ENCODE measurements at places on chromosomes 3 and 15. TPM values are rescaled to one million over a fixed set of nuclear protein-coding genes. Genes with fewer than 3 reads are reported as not detected.

Gene THOC7
- total RNA-seq: 186 TPM

GRCh38 chr3:157981819-157982218, 124.4 kb downstream of the SHOX2 start:
- no peak for DNase-seq

DNA sequence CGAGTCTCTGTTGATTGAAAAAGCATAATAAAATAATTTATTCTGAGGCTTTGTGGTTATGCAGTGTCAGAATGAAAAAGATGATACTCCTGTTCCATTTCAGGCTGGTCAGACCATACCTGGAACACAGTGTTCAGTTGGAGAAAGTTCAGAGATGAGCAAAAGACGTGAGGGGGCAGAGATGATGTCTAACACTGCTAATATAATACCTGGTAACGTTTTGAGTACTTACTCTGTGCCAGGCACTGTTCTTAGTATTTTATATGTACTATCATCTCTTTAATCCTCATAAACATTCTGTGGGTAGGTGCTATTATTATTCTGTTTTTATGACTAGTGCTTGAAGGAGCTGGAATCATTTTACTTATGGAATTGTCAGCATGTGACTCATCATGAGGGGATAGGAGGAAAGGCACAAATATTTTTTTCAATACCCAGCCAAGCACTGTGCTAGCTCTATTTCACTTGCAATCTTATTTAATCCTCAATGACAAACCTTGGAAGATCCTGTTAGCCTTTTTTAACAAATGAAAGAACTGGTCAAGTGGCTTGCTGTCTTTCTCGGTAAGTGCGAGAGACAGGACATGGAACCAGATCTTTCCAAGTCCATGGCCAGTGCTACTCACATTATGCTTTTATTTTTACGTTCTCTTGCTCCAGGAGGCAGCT, 31.8 kb downstream of the IQGAP1 start:
- DNase-seq: peak; percentile 9

- DNase-seq: no peak
Observed at GRCh38 chr15:70379938-70380883, 282.5 kb upstream of the TLE3 start.

- DNase-seq: peak; percentile 42
Observed at GRCh38 chr15:48962662-48963523, 826 bp downstream of the SHC4 start.

DNA sequence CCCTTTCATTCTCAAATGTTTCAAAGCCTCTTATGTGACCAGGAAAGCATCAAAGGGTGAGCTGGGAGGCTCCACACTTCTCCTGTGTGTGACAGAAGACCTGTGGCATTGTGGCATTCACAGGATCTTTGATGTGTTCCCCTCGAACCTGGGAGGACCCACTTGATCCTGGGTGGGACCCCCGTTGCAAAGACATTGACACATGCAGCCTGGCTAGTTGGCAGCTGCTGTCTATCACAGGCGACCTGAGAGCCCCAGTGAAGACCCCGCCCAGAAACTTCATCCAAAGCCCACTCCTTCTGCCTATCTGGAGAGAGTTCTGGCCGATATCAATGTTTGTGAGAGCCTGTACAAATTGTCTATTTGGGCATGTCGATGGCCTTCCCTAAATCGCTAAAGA, 140.4 kb upstream of the ATP2B2 start:
- DNase-seq: no peak

Gene ACSBG1
- not detected for total RNA-seq

DNA sequence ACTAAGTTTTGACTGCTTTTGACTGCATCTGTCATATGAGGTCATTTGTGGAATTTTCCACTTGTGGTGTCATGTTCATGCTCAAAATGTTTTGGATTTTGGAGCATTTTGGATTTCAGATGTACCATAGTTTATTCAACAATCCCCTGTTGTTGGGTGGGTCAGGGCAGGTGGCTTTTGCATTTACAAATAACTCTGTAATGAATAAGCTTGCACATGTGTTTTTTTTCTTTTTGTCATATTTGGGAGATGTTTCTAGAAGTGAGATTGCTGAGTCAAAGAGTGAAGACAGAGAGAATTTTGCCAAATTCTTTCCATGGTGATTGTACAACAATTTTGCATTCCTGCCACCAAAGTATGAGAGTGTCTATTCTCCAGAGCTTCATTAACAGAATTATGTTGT, 62.4 kb upstream of the ADPGK start:
- DNase-seq: no peak

- DNase-seq: no peak
Observed at GRCh38 chr3:12897381-12898289, 56.3 kb upstream of the RPL32 start.

- DNase-seq: peak; percentile 36
Observed at GRCh38 chr15:101269479-101270223, 7.6 kb downstream of the SELENOS start.

GRCh38 chr3:4225005-4225471, 78.1 kb upstream of the SETMAR start:
- no peak for DNase-seq

DNA sequence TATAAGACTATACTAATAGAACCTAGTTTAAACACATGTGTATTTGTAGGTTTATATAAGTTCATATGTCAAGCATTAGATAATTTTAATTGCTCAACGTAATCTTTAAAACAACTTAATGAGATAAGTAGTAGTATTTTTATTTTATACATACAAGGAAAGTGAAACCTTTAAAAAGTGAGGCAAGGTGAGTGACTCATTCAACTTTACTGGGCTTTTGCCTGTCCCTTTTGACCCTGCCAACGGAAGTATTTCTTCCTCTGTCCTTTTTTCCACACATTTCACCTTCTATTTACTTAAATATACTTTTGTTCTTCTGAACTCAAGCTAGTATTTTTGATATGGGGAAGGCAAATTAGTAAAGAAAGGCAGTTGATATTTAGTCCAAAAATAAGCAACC, 78.5 kb downstream of the KBTBD8 start:
- no peak for DNase-seq

Gene FBXO40
- not detected for total RNA-seq

DNA sequence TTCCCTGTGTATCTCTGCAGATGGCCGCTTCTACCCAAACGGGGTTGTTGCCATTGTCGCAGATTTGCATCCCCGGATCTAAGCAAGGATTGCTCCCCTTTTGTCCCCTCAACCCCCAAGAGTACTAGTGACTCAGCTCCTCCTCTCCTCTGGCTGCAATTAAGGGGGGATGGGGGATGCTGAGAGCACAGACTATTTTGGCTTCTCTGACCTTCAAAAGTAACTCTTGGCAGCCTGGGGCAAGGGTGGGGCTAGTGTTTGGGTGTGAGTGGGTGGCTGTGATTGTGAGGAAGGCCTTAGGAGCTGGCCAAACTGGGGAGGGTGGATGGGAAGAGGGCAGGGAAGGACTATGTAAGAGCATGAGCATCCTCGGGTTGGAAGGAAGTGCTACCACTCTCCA, 1.2 kb upstream of the MAP1A start:
- DNase-seq: peak; percentile 70

- DNase-seq: peak; percentile 35
Observed at GRCh38 chr3:183185696-183186095, 23.2 kb upstream of the LAMP3 start.

Gene MRPL46
- 49.7 TPM for total RNA-seq

DNA sequence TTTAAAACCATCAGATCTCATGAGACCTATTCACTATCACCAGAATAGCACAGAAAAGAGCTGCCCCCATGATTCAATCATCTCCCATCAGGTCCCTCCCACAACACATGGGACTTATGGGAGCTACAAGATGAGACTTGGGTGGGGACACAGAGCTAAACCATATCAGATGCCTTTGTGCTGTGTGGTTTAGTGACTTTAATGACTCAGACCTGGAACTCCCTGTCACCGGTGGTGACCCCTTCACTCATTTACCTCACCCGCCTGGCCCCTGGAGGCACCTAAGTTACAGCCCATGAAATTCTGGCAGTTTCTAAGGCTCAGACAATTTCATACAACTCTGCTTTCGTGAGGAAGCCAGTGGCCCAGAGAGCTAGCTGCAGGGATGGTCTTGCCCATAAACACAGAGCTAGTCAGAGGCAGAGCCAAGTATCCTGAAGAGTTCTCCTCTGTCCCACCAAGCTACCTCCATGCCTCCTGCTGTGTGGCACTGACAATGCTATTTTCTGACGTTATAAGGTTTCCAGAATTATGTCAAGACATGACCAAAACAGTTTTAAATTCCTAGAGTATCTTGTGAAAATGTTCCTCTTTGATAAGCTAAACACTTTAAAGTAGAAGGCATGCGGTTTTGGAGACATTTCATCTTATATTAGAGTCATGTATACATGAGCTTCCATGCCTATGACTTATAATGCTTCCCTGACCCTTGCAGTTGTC, 231.1 kb upstream of the IL12A start:
- DNase-seq: no peak

GRCh38 chr3:73511571-73512525, 112.9 kb downstream of the PDZRN3 start:
- DNase-seq: no peak

GRCh38 chr3:155730843-155731242, 14.0 kb downstream of the PLCH1 start:
- no peak for DNase-seq

Gene TLR9
- total RNA-seq: not detected

Gene LINGO1
- total RNA-seq: 0.44 TPM

- no peak for DNase-seq
Observed at GRCh38 chr3:44012160-44012899, 229.4 kb upstream of the TOPAZ1 start.

- DNase-seq: no peak
Observed at GRCh38 chr15:69914960-69915359, 182.8 kb downstream of the TLE3 start.

- DNase-seq: no peak
Observed at GRCh38 chr3:61810953-61811497, 249.7 kb downstream of the PTPRG start.

DNA sequence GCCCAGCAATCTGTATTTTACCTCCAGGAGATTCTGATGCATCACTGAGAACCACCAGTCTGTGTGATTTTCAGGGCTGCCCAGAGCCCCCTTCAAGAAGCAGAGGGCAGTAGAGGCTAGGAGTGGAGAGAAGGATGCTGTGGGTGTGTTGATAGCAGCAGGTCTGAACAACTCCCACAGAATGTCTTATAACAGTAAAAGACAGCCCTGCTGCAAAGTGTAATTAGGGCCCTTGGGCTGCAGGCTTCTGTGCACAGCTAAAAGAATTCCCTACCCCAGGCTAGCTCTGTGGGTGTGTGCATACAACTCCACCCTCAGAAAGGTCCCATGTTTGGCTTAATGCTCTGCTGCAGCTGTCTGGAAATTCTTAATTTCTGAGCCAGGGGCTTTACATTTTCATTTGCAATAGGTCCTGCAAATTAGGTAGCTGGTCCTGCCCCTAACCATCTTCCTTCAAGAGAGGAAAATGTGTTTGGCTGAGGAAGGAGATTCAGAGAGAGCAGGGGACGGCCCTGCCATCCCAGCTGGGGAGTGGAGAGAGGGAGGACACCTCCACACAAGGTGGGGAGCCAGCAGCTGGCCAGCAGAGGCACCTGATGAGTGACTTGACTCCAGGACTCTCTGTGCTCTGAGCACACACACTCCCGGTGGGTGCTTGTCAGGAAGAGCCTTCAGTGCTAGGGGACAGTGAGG, 43.2 kb upstream of the RAB6B start:
- no peak for DNase-seq

- no peak for DNase-seq
Observed at GRCh38 chr3:57822686-57823085, 66.6 kb downstream of the SLMAP start.

- DNase-seq: no peak
Observed at GRCh38 chr15:89805241-89806209, 9.1 kb downstream of the ANPEP start.

Gene CCDC191
- 0.20 TPM for total RNA-seq

DNA sequence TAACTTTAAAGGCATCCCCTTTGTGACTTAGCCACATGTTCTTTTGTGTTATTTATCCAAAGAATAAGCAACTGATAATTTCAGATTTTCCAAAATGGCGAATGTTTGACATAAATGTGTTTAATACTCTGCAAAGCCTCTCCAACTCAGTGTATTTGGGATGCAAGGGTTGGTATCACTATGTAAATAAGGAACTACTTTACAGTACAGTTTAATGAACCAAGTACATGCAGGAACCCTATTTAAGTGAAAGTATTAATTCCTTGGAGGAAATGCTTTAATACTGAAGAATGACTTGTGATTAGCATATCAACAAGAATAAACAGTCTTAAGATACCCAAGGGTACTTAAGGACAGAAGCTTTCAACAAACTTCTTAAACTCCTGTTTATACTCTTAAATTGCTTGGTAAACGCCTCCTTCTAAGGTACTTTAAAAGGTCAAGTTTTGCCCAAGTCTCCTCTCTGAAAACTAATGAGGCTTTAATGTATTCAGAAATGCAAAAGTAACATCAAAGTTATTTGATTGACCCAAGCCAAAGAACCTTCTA, 107.7 kb downstream of the TNIK start:
- DNase-seq: no peak

DNA sequence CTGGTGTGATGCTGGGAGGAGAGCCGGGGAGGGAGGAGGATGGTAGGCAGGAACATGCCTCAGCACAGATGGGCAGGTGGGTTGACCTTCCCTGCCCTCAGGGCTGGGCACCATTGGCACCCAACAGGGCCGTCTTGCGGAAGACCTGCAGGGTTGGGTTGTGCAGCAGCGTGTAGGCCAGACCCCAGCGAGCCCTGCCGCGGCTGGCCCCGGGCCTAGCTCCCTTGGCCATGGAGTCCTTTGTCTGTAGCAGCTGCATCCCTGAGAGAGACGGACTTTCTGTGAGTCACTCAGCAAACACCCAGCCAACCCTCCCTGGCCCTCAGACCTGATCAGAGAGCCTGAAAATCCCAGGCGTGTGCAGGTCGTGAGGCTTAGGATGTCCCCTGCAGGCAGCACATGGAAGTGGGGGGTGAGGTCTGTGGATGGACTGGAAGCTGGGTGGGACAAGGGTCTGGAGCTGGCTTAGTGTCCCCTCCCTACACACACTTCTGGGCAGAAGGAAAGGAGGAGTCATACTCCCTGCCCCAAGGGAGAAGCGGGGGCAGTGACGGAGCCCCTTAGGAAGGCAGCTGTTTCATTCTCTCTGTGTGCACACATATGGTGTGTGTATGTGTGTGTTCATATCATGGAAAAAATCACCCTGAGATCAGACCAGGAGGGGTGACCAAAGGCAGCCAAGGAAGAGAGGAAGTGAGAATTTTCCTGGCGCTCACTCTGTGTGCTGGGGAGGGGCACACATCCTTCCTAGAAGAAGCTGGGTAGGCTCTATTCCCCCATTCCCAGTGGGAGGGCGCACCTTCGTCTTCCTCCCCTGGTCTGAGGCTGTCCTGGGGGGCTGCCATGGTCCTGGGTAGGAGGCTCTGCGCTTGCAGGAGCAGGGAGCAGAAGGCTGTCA, 6.7 kb downstream of the ISLR start:
- DNase-seq: peak; percentile 93

DNA sequence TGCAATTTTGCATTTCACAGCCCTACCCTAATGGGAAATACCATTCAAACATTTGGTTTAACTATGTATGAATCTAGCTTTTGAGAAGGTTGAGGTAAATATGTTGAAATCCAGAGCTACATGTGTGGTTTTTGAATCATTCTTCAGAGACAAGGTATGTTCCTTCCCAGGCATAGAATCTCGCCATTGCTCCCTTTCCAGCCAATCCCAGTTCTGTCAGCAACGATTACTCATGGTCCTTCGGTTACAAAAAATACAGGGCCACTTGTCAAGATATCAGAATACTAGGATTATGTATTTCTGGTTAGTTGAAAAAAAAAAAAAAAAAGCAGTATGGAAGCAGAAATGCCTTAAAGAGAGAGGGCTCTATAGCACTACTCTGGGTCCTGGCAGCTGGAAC, 182.4 kb downstream of the RBMS3 start:
- DNase-seq: no peak

- DNase-seq: no peak
Observed at GRCh38 chr3:196688349-196688748, 23.7 kb downstream of the CEP19 start.
